Stimulated activated CD8-positive, alpha-beta memory T cell treated with anti-CD3 and anti-CD28 coated beads, Interleukin-2, amount 100 ng/mL, for 1 hour (primary cell): ENCODE measurements at places on chromosomes 11 and 22.

DNA sequence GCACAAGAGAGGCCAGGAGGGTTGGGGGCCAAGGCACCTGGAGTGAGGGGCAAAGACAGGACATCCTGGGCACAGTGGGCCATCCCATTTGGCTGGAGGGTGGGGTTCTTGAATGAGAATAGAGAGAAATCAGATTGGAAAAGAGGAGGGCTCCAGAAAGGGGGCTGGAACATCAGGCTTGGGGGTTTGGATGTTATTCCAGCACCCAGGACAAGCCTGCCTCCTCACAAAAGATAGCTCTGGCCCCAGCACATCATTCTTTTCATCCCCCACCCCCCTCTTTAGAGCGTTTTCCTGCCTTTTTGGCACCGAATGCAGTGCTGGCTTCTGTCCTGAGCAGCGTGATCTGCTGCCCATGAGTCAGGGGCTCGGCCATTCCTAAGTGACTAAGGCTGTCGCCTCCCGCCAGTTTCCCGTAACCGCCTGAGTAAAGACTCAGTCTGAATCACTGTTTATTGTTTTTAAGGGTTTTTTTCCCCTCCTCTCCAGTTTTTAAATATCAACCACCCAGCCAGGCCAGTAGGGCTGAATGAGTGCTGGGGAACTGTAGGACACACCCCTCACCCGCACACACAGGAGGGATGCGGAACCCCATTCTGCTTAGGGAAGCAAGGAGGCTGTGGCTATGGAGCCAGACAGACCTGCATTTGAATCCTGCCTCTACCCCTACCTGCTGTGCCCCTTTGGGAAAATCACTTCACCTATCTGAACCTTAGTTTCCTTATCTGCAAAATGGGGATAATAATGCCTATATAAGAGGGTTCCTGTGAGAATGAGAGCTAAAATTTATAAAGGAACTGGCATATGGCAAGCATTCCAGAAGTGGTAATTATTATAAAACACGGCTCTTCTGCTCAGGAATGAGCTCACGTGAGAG is 32.4 kb upstream of the NAV2 start:
- no peak for DNase-seq

GRCh38 chr11:61577383-61578118 is 3.3 kb downstream of the SYT7 start:
- no peak for DNase-seq

- DNase-seq: no peak
These were observed 61.5 kb downstream of the NUP98 start for GRCh38 chr11:3735827-3736226.

DNA sequence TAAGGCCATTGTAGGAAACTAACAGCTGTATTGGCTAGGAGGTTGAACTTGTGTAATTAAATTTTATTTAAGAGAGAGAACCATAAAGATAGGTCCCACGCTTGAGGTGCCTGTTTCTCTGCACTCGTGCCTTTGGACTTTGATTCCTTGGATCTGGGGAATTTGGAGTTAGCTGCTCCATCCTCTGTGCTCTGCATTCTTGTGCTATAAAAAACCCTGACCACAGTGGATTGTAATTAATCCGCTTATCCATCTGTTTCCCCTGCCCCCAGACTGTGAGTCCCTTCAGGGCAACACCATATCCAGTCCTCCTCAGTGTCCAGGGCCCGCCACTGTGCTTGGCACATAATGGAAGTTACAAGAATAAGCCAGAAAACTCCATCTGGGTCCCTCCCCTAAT is 169.8 kb downstream of the SPON1 start:
- no peak for DNase-seq

- DNase-seq: no peak
These were observed 94.5 kb downstream of the ME3 start for GRCh38 chr11:86577644-86578636.

- no peak for DNase-seq
These were observed 889 bp upstream of the DMC1 start for GRCh38 chr22:38570779-38571364.
